ENCODE measurements at places on chromosomes 16 and 17. TPM values are rescaled to one million over a fixed set of nuclear protein-coding genes. Genes with fewer than 3 reads are reported as not detected.

GINS3 gene
- 26.5 TPM for total RNA-seq

CDRT15L2 gene
- not detected for total RNA-seq

KCTD5 gene
- 49.7 TPM for total RNA-seq

ACE gene
- total RNA-seq: 4.7 TPM

DNA sequence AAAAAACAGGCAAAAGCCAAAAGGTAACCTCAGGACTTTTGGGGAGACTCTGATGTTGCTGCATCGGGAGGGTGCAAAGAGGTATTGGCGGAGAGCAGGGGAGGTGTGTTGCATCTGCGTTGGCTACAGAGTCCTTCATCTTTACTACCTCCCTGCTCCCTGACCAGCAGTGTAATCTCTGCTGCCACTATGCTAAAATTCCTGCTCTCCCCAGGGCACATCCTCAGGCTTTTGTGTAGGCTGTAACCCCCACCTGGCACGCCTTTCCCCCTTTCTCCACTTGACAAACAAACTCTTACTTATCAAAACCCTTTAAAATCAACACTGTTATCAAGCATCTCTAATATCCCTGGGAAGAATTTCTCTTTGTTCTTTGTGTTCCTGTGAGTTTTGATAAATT lies 435.3 kb downstream of the HAPSTR1 start:
- no peak for DNase-seq

DNA sequence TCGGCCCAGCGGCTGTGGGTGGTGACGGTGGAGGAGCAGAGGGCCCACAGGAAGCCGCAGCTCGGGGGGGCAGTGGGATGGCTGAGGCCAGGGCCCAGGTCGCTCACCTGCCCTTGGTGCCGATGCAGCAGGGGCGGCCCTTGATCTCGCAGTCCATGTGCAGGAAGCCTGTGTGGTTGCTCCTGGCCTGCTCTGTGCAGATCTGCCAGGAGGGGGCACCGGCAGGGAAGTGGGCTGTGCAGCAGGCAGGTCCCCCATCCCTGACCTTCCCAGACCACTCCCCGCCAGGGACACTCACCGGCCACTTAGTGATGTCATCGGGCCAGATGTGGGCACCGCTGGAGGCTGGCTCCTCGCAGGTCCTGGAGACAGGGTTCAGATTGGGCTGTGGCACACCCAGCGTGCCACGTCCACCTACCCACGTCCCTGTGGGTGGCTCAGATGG lies 6.2 kb downstream of the AANAT start:
- DNase-seq: no peak

DNA sequence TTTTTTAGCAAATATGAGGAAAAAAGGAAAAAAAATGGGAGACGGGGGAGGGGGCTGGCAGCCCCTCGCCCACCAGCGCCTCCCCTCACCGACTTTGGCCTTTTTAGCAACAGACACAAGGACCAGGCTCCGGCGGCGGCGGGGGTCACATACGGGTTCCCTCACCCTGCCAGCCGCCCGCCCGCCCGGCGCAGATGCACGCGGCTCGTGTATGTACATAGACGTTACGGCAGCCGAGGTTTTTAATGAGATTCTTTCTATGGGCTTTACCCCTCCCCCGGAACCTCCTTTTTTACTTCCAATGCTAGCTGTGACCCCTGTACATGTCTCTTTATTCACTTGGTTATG lies 1.2 kb upstream of the TMEM88 start:
- DNase-seq: no peak

- DNase-seq: no peak
Measured at GRCh38 chr17:6677158-6677831, 25.7 kb downstream of the C17orf100 start.

GRCh38 chr16:58885528-58886170 lies 151.5 kb upstream of the GOT2 start:
- DNase-seq: no peak

- DNase-seq: no peak
Measured at GRCh38 chr16:15542261-15542660, 100.7 kb downstream of the MARF1 start.
